IMR-90 (cell line): ENCODE measurements at places on chromosomes 6 and 20.

- no peak for DNase-seq
These were observed 268.3 kb downstream of the HIVEP2 start for GRCh38 chr6:142676647-142677192.

DNA sequence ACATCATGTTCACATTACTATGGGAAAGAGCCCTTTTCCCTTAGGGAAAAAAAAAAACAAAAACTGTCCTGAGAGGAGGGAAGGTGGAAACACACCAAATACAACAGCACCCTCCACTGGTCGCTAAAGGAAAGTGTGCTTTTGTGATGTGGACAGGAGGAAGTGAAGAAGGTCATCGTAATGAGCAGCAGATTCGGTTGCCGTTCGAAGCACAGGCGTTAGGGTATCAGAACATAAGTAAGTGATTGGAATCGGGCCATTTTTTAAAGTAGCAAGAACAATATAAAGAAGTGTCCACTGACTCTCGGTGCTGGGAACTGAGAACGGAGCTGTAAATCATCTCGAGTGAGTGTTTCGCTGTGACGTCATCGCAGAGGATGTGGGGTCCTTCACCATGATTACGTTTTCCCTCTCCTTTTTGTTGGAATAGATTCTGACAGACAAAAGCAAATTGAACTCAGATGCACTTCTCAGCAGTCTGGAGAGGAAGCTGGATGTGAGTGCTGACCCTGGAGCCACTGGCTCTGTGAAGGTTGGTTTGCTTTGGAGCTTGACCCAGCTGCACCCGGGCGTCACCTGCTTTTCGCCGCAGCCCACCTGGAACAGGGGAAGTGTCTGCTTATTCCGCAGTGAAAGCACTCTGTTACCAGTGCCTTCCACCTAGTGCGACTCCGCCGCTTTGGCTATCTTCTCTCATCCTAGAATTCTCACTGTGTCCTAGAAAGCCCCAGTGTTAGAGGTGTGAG is 203.6 kb upstream of the GMDS start:
- DNase-seq: peak; percentile 89

DNA sequence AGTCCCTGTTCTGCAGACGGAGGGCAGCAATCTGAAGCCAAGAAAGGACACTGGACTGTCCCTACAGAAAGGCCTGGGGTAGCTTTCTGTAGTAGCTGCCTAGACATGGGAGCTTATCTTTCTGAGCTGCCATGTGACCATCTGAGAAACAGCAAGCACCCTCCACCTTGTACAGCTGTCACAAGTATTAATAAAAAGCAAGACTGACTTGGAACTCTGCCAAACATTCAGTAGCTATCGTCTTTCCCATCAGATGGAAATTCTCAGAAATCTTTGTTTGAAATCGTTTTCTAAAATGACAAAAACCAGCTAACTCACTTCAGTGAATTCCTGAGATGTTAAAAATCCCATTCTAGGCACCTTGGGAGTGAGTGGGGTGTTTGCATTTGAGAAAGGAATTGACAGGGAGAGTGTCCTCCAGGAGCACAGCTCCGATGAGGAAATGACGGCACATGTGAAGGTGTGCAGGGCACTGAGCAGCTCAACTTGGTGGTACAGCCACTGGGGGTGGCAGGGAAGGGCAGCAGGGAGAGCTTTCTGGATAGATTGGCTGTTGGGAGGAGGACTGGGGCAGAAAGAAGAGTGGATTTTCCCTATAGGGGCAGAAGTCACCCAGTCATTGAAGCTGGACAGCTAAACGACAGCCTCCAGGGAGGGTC is 24.5 kb downstream of the ACSS1 start:
- no peak for DNase-seq

DNA sequence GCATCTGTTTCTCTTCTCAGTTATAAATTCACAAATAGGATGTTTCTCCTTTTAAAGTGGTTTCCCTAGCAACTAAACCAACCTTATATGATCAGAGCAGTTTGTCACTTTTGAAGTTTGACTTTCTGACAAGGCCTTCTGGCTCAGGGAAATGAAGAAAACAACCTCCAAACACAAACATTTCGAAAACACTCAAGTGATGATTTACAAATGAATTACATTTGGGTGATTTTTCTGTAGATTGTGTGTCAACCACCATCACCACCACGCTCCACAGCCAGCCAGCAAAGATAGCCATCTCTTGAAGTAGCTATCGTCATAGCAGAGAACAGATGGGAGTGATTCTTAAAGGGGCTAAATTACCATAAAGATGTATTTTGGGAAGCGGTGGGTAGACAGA is 16.5 kb upstream of the MLIP start:
- no peak for DNase-seq

DNA sequence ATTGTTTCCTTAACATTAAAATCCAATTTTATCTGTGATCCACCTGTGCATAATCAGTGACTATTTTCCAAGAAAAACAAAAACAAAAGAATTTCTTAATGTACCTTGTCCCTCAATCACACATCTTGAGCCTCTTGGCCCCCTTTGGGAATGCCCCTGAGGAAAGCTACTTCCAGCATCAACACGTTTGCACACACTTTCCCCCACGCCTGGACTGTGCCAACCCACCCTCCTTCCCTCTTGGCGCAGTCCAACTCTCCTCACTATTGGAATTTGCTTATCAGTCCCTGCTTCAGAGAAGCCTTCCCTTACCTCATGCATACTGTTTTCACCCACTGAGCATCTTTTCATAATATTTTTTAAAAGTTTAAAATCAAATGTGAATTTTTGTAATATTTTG is 389.4 kb upstream of the NRSN1 start:
- DNase-seq: no peak

- DNase-seq: peak; percentile 63
These were observed 103.8 kb downstream of the TMEM242 start for GRCh38 chr6:157219201-157220200.

DNA sequence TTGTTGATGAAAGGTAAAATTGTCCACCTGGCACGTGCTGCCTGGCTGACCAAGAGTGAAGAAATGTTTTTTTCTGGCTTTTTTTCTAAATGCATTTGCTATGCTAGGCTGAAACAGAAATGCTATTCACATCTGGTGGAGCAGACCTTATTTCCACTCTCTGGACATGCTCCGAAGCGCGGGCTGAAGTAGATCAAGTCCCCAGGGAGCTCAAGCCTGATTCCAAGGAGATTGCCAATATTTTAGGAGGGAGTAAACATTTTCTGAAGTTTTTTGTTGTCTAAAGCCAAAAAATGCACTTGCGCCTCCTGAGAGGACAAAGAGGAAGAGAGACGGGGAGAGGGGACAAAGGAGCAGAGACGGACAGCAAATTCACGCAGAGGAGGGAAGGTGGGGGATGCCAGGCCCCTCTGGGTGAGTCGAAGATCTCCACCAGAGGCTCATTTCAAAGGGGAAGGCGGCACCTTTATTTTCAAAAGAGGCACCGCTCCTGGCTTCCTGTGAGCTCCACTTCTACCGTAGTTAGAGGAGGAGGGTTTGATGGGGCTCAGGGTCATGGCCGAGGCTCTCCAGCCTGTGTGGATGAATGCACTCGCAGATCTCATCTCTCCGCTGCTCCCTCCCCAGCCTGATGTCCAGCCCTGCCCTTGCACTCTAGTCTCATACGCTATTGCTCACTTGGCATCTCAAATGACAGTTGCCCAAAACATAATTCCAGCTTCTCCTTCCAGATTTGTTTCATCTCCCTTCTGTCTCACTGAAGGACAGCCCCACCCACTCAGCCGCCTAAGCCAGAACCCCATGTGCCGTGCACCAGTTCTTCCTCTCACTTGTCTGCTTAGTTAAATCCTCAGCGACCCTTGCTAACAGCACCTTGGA is 23.1 kb upstream of the SMOC2 start:
- no peak for DNase-seq

DNA sequence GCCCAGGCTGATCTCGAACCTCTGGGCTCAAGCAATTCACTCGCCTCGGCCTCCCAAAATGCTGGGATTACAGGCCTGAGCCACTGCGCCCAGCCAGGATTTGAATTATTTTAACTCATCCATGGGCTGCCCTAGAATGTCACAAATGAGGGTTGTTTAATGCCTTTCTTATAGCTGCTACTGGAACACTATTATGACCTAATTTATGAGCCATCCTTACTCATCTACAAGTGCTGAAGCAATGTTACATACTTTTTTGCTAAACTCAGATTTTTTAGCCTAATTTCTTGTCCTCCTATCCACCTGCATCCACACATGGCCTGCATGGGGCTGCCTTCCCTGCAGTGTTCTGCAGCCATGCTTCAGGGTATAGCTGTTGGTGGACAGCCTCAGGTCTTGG is 59.9 kb downstream of the RTN4IP1 start:
- DNase-seq: peak; percentile 68

DNA sequence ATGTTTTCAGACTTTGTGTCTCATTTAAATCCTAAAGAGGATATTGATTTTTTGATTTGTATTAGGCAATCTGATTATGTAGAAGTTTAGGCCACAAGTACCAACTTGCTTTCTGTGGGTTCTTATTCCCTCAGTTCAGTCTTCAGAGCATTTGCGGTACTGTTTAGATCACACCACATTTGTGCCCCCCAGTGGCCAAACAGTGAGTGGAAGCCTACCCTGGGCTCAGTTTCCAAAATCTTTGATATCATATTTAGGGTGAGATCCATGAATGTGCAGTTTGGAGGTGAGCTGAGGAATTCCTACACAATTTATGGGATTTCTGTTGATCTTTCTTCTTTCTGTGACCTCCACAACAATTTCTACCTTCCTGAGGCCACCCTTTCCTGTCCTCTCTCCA is 92.3 kb upstream of the FUT9 start:
- DNase-seq: no peak

GRCh38 chr6:1325461-1326309 is 13.8 kb downstream of the FOXQ1 start:
- DNase-seq: peak; percentile 93

DNA sequence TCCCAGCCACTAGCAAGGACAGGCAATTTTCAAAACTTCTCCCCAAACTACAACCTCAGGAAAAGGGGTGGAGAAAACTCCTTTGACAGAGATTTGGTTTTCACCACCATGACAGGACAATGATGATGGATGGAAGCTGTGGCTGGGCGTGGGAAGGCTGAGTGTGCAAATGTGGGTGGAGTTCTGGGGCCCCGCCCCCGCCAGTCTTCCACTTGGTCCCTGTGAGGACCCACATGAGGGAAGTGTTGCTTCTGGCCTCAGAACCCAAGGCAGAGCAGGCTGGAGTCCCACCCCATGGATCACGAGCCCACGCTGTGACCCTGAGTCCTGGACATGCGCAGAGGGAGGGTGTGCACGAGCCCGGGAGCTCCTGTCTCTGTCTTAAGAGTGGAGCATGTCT is 21.5 kb upstream of the MRGBP start:
- DNase-seq: no peak

DNA sequence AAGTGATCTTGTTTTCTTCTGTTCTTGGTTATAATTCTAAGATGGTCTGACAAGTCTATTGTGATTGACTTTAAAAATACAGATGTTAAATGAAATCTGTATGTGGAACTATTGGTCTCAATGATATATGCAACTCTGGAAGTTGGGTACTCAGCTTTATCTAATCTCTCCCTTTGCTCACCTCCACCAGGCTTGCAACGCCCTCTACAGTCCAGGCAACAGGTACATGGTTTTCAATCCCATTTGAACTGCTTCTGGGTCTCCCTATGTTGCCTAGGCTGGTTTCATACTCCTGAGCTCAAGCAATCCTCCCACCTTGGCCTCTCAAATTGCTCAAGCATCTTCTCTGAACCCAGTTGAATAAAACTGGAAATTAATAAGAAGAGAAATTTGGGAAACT is 25.6 kb upstream of the HLA-DQB1 start:
- no peak for DNase-seq

- no peak for DNase-seq
These were observed 19.5 kb downstream of the CCDC167 start for GRCh38 chr6:37480118-37480736.

GRCh38 chr6:165661664-165662025 is 1.4 kb downstream of the PDE10A start:
- DNase-seq: no peak

DNA sequence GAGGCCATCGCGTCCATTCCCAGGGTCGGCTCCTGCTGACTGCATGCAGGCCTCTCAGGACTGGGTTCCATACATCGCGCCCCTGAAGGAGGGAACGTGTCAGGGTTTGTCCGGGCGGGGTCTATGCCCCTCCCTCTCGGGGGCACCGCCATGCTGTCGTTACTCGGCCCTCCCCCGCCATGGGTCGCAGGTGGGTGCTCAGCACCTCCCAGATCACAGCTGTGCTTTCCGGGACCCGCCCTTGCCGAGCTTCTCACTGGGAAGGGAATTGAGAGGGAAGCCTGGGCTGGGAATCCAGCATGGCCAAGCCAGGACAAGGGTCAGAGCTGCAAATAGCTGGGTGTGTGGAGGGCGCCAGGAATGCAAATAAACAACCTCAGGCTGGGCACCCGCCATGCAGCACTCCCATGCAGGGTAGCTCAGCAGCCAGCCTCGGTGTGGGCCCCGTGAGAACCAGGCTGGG is at the start of gene FRMD1:
FRMD1 (minus strand) TSS at position 270 of the 463 bp plus-strand sequence; CDS start at position 152, 118 bp downstream.
- DNase-seq: no peak

DNA sequence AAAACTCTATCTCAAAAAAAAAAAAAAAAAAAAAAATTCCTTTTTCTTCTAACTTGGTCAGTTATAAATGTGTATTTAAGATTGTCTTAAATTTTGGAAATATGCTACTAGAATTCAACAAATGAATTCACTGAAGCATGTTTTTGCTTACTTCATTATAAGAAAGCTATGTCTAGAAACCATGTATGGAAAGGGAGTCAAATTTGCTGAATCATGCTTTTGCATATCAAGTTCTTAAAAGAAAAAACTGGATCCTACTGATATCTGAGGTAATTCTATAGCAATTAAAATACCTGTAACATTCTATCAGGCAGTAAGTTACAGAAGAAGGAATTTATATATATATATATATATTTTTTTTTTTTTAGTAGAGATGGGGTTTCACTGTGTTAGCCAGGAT is 27.7 kb downstream of the AKIRIN2 start:
- no peak for DNase-seq

DNA sequence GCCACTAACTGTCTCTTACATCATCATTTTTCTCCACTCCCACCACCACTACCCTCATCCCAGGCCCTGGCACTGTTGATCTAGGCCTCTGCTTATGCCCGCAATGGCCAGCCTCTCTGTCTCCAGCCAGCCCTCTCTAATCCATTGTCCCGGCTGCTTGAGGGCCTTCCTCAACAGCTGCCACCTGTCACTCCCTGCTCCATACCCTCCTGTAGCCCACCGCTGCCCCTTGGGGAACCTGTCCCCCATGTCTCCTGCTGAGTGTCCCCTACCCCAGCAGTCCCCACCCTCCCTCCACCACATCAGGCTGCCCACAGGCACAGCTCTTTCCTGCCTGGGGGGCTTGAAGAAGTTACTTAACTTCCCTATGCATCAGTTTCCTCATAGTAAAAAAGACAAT is 13.4 kb downstream of the TEAD3 start:
- DNase-seq: no peak

DNA sequence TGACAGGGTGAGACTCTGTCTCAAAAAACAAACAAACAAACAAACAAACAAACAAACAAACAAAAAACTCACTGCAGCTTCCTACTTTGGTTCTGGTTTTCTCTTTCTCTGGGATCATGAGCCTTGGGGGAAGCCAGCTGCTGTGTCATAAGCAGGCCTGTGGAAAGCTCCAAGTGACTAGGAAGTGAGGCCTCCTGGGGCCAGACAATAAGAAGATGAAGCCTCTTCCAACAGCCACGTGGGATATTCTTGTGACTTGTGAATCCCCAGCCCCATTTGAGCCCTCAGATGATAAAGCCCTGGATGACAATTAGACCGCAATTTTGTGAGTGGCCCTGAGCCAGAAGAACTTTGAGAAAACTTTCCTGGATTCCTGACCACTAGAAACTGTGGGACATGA is 11.4 kb downstream of the HLA-A start:
- DNase-seq: no peak

GRCh38 chr6:10421921-10422736 is 7.3 kb upstream of the TFAP2A start:
- DNase-seq: no peak
